ENCODE measurements at places on chromosomes 12 and 14.

- no peak for DNase-seq
Observed at GRCh38 chr12:53179687-53180219, 769 bp upstream of the ZNF740 start.

GRCh38 chr14:97027256-97027999 is 230.2 kb downstream of the VRK1 start:
- DNase-seq = no peak

- DNase-seq = no peak
Observed at GRCh38 chr12:89041078-89041477, 311.2 kb downstream of the DUSP6 start.

DNA sequence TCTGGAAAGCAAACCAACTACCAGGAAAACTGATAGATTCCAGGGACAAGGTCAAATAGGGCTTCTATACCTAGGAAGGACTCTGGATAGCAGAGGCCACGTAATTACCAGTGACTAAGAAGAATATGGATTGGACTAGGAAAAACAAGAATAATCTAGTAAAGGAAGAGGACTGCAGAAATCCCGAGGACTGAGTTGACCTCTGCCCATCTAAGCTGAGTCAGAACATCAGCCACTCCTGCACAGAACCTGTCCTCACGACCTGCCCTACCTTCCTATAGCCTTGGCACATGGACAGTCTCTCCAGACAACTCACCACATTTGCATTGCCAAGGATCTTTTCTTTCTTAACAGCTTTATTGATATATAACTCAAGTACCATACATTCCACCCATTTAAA is 2.3 kb downstream of the OR6J1 start:
- DNase-seq = no peak

DNA sequence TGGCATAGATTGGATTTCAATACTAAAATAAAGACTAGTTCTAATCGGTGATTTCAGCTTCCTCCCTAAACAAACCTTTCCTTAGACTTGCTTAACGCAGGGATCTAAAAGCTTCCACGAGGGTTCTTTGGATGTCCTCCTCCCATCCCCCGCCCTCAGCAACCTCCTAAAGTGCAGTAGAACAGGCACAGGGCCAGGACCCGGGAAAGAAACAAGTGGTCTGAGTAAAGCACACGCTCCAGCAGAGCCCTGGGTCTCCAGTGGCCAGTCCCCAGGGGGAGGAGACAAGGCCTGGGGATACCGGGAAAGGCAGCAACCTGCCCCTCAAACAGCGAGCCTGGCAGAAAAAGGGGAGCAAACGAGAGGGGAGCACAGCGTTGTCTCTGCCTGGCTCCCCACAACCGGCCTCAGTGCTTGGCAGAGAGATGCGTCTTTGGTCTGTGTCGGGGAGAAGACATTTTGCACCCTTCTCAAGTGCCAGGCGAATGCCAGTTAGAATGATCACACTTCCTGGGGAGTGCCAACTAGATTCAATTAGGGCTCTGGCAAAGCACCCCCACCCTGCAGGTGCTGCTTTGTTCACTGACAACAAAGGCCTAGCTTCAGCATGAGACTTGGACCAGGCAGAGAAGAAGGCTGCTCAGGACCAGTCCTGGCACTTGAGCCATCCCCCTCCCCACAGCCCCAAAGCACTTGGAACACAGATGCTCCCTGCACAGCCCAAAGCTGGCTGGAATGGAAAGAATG is 17.1 kb upstream of the SLC6A12 start:
- DNase-seq = no peak

DNA sequence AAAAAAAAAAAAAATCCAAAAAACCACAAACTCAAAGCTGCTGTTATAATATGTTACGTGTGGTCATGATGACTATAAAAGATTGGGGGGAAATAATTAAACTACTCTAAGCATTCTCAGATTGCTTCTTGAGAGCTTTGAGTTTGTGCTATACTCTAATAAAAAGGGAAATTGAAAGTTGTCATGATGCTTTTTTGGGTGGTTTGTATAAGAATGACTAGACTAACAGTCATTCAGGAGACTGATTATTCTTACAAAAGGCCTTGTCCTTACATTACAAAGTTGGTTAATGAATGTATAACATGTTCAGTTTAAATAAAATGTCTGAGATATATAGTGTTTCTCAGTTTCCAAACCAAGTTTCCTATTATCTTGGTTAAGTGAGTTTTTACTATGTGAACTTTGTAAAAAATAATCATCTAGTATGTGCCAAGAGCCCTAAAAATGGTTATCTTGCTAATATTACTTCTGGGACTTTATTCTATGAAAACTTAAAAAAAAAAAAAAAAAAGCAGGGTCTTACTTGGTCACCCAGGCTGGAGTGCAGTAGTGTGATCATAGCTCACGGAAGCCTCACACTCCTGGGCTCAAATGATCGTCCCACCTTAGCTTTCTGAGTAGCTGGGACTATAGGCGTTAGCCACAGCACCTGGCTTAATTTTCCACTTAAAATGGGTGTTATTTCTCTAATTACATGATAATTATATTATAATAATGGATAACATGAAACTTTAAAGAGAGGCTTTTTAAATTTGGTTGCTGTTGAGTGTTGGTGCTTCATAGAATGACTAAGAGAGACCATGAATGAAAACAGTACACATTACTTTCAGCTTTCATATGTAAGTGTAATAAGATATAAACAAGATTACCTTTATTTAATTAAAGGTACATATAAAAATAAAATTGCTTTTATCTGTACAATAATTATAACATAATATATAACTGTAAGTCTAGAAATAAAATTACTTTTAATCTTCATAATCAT is 459.6 kb upstream of the RGS6 start:
- no peak for DNase-seq

All from stimulated activated CD4-positive, alpha-beta T cell treated with anti-CD3 and anti-CD28 coated beads, Interleukin-1b, Interleukin-23, amount 100 ng/mL, for 4 hours (primary cell).